ENCODE measurements at places on chromosomes 1 and 21. TPM values are rescaled to one million over a fixed set of nuclear protein-coding genes. Genes with fewer than 3 reads are reported as not detected.

DCDC2B gene
- not detected for total RNA-seq

SLC44A5 gene
- total RNA-seq, result 3.7 TPM

SH2D1B gene
- not detected for total RNA-seq

VSIG8 gene
- 0.07 TPM for total RNA-seq

VAV3 gene
- 8.8 TPM for total RNA-seq

WDR64 gene
- total RNA-seq, result not detected

PTPRC gene
- 0.29 TPM for total RNA-seq

ATAD3C gene
- total RNA-seq, result 0.38 TPM

OR6N1 gene
- not detected for total RNA-seq

KCNQ4 gene
- total RNA-seq, result 3.4 TPM

TEX38 gene
- total RNA-seq, result not detected

USH2A gene
- total RNA-seq, result not detected

CD5L gene
- not detected for total RNA-seq

KRTAP13-2 gene
- total RNA-seq, result not detected

HSD3B1 gene
- total RNA-seq, result not detected

SPRR2G gene
- total RNA-seq, result not detected

C8B gene
- total RNA-seq, result not detected

HIVEP3 gene
- total RNA-seq, result 5.8 TPM

LYSMD1 gene
- total RNA-seq, result 8.1 TPM

All from kidney epithelial cell (primary cell).